ENCODE measurements at places on chromosomes 7 and 10.

DNA sequence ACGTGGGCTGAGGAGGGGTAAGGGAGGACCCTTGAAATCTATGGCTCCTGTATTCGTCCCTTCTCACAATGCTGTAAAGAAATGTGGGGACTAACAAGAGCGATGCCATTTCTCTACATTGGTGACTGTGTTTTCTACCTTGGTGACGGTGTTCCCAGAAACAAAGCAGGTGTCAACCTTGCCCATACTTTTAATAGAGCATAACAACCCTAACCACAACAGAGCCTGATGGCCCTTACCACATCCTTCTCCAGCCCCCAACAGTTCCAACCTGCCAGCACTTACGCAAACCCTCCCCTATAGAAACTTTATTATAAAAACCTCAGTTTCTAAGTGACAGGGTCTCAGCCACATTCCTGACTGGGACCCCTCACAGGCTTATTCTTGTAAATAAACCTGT is 28.2 kb upstream of the ADCYAP1R1 start:
- no peak for DNase-seq

DNA sequence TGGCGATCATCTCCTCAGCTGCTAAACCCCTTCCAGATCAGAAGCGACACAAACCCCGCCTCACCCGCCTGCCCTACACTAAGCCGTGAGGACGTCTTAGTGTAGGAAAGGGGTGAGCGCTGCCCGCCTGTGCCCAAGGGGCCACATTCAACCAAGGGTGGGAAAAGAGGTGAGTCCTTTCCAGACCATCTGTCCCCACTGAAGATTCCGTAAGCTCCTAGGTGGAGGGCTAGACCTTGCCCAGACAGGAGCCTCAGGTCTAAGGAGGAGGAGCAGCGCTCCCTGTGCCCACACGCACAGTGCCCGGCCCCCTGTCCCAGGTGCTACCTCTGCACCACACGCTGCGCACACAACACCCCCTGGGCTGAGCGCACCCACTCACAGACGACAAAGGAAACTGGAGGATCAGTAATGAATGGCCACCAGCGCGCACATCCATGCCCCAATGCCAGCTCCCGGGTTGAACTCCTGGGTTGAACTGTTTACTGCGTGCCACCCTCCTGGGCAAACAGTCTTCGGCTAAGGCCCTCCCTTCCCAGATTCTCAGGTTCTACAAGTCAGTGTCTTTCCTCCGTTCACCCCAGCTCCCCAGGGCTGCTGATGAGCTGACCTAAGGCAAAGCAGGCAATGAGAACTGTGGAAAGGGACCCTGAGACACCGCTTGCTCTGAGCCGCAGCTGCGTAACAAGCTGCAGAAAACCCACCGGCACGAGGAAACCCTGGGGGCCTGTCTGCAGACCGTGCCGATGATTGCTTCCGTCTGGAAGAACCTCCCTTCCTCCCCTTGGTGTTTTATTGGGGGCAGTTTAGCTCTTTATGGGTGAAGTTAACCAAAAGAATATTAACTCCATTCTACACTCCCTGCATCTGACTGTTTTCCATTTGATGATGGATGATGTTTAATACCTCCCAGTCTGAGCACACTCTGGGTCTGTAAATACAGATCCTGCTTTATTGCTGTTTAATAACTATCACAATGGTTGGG is 185.9 kb downstream of the MAD1L1 start:
- no peak for DNase-seq

DNA sequence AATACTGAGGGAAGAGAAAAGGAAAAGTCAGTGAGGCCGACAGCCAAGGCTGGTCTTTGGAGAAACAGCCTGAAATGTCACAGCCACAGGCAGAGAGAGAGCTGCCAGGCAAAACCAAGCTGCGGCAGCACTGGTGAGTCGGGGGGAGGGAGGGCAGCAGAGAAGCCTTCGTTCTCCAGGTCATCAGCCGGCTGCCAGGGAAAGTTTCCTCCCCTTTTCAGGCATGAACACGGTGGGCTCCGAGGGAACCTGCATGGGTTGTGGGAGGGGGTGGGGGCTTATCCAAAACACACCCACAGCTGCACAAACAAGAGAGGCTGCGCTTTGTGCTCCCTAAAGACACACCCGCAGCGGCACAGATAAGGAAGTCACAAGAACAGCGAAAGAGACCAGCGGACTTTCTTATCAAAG is 62.3 kb upstream of the NKX6-2 start:
- DNase-seq: no peak

DNA sequence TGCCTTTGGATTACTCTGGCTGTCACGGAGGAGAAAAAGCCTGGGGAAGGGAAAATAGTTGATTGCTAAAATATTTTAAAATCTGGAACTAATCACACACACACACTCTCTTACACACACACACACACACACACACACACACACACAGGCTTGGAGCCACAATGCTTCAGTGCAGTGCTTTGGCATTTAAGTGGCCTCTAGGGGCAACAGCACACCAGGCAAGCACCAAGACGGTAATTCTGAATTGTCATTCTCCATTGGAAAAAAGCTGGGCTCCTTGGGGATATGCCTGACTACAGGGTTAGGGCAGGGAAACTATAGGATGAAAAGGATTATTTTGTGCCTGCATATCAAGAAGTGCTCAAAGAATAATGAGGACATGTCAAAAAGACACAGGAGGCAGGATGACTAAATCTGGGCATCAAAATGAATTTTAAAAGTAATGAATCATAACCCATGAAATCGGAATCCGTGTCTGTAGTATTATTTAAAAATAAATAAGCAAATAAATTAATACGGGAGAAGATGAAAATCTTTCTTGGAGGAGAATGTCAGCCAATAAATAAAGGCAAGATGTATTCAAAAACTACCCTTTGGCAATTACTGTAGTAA is 30.4 kb upstream of the DDC start:
- no peak for DNase-seq

DNA sequence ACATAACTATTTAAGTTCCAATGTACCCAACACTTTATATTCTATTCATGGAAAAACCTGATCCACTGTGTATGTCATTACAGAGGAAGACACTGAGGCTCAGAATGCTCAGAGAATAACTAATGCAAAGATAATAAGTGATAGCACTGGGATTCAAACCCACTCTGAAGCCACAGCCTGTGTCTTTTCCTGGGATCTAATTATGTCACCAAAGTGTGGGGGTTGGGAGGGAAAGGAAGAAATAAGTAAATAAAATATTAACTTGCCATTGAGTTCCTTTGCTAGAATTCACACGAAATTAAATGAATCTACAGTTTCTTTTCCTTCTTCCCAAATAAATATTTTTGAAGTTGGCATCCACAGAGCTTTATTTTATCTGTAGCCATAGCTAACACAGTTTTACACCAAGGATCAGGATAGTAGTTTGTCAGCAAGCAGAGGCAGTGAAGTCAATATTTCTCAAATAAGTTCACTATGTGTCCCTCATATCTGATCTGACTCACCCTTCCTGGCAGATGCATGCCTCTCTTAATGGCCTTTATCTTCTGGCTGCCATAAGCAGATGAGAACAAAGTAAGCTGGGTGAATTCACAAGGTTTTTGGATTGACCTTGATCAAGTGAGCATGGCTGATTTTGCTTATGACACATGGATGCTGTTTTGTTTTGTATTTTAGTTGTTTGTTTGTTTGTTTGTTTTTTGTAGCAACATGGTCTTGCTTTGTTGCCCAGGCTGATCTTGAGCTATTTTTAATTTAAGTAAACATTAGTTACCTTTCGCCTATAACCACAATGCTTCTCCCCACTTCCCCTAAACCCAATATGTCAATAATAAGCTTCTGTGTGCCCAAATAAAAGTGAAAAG is 6.3 kb downstream of the RAPGEF5 start:
- no peak for DNase-seq

- no peak for DNase-seq
Measured at GRCh38 chr7:25940086-25940906, 211.7 kb upstream of the NFE2L3 start.

- no peak for DNase-seq
Measured at GRCh38 chr10:125694883-125695282, 11.9 kb upstream of the TEX36 start.

DNA sequence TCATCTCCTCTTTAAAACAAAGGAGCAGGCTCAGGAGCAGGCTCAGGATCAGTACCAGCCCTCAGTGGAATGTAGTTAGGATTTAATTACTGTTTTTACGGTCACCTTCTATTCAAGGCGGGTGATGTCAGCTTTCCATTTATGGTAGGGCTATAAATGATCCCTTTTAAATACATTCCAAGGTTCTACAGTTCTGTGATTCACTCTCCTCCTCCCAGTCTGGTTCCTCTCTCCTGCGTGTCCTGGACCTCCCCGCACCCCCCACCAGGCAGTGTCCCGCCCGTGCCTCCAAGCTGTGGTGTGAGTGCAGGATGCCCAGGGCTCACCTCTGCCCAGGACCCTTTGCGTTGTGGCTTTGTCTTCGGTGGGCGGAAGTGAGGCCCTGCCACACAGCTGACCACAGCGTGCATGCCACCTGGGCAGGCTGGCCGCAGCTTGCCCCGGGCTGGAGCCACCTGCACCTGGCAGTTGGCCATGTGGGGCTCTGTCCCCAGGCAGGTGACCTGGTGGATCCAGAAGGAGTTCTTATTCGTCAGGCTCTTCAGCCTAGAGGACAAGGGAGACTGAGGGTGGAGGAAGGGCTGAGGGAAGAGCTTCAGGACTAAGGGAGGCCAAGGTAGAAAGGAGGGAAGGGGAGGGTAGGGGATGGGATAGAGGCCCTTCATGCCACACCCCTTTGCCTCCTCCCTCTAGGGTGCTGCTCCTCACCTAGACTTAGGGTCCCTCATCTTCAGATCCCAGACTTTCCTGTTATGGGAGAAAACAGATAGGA is 9.1 kb downstream of the LOXL4 start:
- DNase-seq: no peak

- no peak for DNase-seq
Measured at GRCh38 chr7:152587366-152587765, 88.6 kb downstream of the XRCC2 start.

GRCh38 chr7:148918058-148918596 is 34.0 kb upstream of the EZH2 start:
- DNase-seq: no peak

DNA sequence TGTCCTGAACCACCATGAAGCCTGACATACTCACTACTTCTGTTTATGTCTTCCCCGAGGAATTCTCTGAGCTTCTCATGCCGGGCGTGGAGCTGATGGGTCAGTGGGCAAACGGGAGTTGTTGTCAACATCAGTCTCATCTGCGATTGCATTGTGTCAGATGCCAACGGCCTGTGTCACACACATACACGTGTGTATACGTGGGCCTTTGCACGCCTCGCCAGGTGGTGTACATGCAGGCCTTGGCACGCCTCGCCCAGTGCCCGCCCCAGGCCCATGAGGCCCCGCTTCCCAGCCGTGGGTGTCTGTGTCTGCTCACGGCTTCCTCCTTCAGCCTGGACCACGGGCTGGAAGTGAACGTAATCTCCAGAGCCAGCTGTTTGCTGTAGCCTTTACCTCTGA is 7.5 kb upstream of the CSGALNACT2 start:
- no peak for DNase-seq

Data from activated T-helper 1 cell treated with anti-CD3 and anti-CD28 coated beads, Interleukin-2, amount 50 U/mL, for 16 hours (primary cell).